Neural crest cell (in vitro differentiated cells): ENCODE measurements at places on chromosomes 7 and 10. TPM values are rescaled to one million over a fixed set of nuclear protein-coding genes. Genes with fewer than 3 reads are reported as not detected.

DNA sequence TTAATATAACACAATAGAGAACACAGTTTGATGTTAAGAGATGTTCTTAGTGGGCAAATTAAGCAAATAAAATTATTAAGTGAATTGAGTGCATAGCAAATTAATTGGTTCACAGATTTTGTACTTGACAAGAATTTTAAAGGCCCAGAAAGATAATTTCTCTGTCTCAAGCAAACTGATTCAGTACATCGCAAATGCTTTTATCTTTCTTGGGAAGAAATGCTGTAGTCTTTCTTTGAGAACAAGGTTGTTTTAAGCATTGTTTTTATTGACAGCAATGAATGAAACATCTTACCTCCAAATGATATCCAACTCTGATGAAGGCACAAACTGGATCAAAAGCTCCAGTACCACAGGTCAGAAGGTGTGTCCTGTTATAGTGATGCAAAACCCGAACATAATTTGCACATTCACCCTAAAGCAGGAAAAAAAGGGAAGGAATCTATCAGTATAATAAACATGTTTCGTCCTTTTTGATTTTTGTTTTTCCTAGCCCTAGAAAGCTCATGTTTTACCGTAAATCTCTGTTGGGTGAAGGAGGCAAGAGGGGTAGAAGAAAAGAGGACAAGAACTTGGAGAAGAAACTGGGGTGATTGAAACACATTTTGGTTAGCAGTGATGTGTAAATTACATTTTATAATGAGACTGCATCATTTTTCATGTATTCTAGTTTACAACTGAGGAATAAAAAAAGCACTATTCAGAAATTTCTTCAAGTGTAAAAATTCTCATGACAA is 182.6 kb downstream of the SEMA3E start:
- no peak for DNase-seq
- H3K36me3 ChIP-seq: no peaks in the 10 kb centered on the region
- H3K27ac ChIP-seq: no peak overlapping the region
- peaks cover 27% of the 10 kb centered on the region for H3K27me3 ChIP-seq

The CRYGN gene
- 0.16 and 0.32 TPM in 2 replicates for total RNA-seq

- no peaks in the 10 kb centered on the region for H3K36me3 ChIP-seq
- no peak for DNase-seq
- H3K4me1 ChIP-seq: peaks cover 29% of the 10 kb centered on the region
- H3K27me3 ChIP-seq: peaks cover 81% of the 10 kb centered on the region
- H3K4me3 ChIP-seq: no peak overlapping the region
These were observed 173.8 kb upstream of the PPP2R2D start for GRCh38 chr10:131726967-131727366.

DNA sequence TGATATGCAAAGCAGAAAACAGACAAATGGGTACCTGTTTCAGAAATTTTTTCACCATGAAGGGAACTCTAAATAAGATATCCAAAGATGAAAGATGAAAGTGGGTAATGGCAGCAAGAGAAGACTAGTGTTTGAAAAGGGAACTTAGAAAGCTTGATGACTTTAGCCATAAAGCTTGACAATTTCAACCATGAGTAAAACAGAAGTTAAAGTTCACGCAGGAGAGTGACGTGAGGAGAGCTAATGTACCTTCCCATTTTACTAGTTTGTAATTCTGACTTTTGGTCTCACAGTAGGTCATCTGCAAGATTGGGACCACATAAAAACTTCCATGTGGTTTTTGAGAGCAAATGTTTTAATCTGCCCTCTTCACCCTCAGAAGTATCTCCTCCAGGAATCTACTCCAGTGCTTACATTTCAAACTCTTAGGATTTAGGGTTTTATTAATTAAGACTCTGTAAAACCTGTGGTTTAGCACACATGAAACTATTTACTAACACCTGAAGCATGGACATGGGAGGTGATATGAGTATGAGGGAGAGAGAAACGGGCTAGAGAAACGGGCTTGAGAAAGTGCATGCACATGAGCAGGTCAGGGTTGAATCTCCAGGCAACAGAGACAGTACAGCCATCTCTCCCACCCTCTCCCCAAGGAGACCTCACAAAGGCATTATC is 24.4 kb upstream of the GIMAP2 start:
- H3K27ac ChIP-seq: no peak overlapping the region
- no peaks in the 10 kb centered on the region for H3K4me1 ChIP-seq
- no peaks in the 10 kb centered on the region for H3K36me3 ChIP-seq
- no peak for DNase-seq

The PTTG1IP2 gene
- total RNA-seq: not detected in 2 replicates

The PLXDC2 gene
- total RNA-seq: 4.0 and 4.1 TPM in 2 replicates

- H3K4me3 ChIP-seq: no peak overlapping the region
- no peaks in the 10 kb centered on the region for H3K27me3 ChIP-seq
- H3K27ac ChIP-seq: no peak overlapping the region
- H3K4me1 ChIP-seq: peaks cover 20% of the 10 kb centered on the region
- no peak for DNase-seq
These were observed 284.6 kb downstream of the RPS24 start for GRCh38 chr10:78318305-78318704.

The LUC7L2 gene
- 102 and 107 TPM in 2 replicates for total RNA-seq

DNA sequence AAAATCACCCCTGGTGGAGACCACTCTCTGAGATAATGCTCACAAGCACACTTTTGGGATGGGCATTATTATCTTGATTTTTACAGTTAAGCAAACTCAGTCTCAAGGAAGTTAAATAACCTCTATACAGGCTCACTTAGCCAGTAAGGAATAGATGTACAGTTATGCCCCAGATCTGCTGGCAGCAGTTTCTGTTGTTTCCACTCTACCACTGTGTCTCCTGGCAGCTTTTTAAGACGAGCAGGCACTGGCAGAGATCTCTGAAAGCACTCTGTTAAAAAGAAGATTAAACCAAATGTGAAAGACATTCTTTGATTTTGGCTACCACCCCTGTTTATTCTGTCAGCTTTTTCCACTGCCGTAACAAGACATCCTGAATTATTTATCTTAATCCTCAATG is 73.2 kb downstream of the SRI start:
- no peaks in the 10 kb centered on the region for H3K36me3 ChIP-seq
- no peak overlapping the region for H3K4me3 ChIP-seq
- H3K27me3 ChIP-seq: no peaks in the 10 kb centered on the region
- no peak overlapping the region for H3K27ac ChIP-seq

DNA sequence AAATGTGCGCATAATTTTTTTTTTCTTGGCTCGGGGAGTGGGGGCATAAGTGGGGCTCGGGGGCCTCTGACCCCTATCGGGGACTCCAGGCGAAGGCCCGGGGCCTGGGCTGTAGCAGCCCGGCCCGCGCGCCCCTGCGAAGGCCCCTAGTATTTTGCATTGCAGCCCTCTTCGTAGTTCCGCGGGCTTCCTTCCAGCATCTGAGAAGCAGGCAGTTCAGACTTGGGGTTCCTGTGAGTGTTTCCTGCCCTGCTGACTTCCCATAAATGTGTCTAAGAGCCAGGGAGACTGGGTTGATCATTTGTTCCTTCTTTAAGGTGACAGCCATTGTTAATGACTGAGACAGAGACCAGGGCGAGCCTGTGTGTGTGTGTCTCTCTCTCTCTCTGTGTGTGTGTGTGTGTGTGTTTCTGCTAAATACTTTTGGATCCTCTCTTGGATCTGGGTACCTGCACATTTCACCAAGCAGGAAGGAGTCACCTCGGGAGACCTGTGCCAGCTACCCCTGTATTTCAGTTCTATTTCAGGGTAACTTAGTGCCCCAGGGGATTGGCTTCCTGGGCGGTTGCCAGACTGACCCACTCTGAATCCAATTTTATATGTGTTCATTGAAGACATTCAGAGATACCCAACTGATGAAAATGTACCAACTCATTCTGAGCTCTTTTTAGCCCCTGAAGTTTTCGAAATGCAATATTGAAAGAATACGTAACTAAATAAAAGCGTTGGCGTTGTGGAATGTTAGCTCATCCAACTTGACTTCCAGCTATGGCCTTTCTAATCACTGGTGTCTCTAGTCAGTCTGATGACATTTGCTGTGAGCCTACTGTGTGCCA is 805 bp downstream of the MSRB2 start:
- peak overlapping the region; percentile 94 for H3K27ac ChIP-seq
- no peaks in the 10 kb centered on the region for H3K27me3 ChIP-seq
- H3K4me1 ChIP-seq: peaks cover 52% of the 10 kb centered on the region
- H3K4me3 ChIP-seq: peak overlapping the region; percentile 94
- H3K36me3 ChIP-seq: peaks cover 12% of the 10 kb centered on the region

DNA sequence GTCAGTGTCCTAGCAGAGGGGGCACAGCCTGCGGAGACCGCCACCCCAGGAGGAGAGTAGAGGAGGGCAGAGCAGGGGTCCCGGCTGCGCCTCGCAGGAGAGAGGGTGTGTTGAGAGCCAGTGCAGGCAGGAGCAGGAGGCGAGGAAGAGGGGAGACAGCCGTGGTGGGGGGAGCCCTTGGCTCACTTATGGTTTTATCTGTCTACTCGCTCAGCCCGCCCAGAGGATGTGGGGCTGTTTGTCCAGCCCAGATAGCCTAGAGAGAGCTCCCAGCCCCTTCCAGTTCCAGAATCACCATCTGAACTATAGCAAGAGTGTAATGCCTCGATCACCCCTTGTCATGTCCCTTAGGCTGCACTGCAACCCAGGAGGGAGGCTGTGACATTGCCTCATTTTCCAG is 26.6 kb downstream of the SLC29A3 start:
- no peaks in the 10 kb centered on the region for H3K27me3 ChIP-seq
- peaks cover 44% of the 10 kb centered on the region for H3K4me1 ChIP-seq
- H3K27ac ChIP-seq: peak overlapping the region; percentile 65
- DNase-seq: no peak
- no peak overlapping the region for H3K4me3 ChIP-seq

GRCh38 chr7:148622887-148623585 is 32.5 kb downstream of the C7orf33 start:
- no peaks in the 10 kb centered on the region for H3K27me3 ChIP-seq
- H3K27ac ChIP-seq: no peak overlapping the region
- no peak overlapping the region for H3K4me3 ChIP-seq
- no peaks in the 10 kb centered on the region for H3K36me3 ChIP-seq
- H3K4me1 ChIP-seq: peaks cover 6% of the 10 kb centered on the region

DNA sequence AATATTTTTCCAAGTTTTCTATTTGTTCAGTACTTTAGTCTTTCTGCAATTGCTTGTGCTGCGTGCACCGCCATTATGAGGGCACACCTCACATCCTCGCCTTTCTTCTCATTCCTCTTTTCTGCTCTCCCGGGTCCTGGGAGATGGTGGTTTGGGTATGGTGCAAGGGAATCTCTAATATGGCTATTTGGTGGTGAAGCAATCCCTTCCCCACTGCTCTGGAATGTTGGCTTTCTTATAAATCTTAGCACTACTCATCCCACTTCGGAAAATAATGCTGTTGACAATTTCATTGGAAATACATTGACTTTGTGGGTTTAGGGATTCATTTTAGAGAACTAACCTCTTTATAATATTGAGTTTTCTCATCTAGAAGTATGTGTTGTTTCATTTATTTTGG is 1.9 kb upstream of the GCK start:
- no peak overlapping the region for H3K4me3 ChIP-seq
- no peak overlapping the region for H3K27ac ChIP-seq
- H3K4me1 ChIP-seq: no peaks in the 10 kb centered on the region
- DNase-seq: no peak
- no peaks in the 10 kb centered on the region for H3K36me3 ChIP-seq
- peaks cover 18% of the 10 kb centered on the region for H3K27me3 ChIP-seq

DNA sequence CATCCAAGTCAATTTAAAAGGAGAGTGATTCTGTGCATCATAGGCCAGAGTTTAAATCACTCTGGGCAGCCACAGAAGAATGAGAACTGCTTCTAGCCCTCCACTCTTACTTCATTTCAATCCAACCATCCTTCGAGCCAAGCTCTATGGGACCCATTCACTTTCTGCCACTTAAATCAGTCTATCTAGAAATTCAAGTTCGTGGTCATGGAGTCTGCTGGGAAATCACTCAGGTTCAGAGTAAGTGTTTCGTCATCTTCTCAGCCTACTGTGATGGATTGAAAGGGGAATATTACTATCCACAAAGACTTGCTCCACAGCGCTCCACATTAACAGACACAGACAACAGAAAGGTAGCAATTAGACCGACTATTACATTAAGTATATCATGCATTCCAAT is 4.6 kb downstream of the DCLRE1C start:
- no peaks in the 10 kb centered on the region for H3K36me3 ChIP-seq
- H3K27ac ChIP-seq: no peak overlapping the region
- H3K4me1 ChIP-seq: peaks cover 22% of the 10 kb centered on the region
- no peak for DNase-seq
- no peak overlapping the region for H3K4me3 ChIP-seq

GRCh38 chr10:131822013-131822691 is 78.7 kb upstream of the PPP2R2D start:
- H3K27me3 ChIP-seq: peaks cover 15% of the 10 kb centered on the region
- no peak for DNase-seq
- no peaks in the 10 kb centered on the region for H3K36me3 ChIP-seq
- H3K4me1 ChIP-seq: peaks cover 17% of the 10 kb centered on the region
- H3K4me3 ChIP-seq: no peak overlapping the region
- H3K27ac ChIP-seq: no peak overlapping the region

GRCh38 chr7:77349141-77349540 is 67.0 kb downstream of the GSAP start:
- H3K4me1 ChIP-seq: peaks cover 32% of the 10 kb centered on the region
- DNase-seq: no peak
- H3K4me3 ChIP-seq: no peak overlapping the region

DNA sequence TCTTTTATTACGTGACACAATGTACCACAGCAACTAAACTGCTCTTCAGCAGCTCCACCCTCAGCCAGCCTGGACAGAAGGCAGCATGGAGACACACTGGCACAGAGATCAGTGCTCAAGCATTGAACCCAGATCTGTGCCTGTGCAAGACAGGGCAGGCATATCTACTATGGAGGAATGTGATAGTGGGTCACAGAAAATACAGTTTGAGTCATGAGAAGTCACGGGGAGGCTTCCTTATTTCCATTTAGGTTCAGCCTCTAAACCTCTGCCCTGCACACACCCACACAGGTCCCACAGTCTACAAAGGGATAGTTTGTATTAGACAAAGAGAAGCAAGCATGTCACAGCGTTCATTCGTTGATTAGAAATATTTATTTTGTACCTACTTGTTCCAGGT is 187.4 kb upstream of the AGR3 start:
- H3K4me3 ChIP-seq: no peak overlapping the region
- H3K4me1 ChIP-seq: no peaks in the 10 kb centered on the region
- H3K27me3 ChIP-seq: no peaks in the 10 kb centered on the region
- H3K27ac ChIP-seq: no peak overlapping the region
